ENCODE measurements at places on chromosomes 2 and 18.

- no peak for DNase-seq
Measured at GRCh38 chr2:40113272-40113968, 334.4 kb upstream of the THUMPD2 start.

GRCh38 chr2:223532712-223533111 lies 69.4 kb downstream of the SCG2 start:
- DNase-seq: no peak

DNA sequence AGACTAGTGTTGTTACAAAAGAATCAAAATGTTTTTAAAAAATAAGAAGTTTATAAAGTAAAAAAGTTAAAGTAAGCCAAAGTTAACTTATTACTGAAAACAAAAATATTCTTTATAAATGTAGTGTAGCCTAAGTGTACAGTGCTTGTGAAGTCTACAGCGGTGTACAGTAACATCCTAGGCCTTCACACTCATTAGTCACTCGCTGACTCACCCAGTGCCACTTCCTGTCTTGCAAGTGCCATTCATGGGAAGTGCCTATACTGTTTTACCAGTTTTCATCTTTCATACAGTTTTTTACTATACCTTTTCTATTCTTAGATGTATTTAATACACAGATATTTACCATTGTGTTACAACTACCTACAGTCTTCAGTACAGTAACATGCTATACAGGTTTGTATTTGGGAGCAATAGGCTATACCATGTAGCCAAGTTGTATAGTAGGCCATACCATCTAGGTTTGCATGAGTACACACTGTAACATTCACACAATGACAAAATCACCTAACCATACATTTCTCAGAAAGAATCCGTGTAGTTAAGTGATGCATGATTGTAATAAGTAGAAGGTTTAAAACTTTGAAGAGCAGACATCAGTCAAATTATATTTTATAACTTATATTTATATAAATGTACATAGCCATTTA lies 13.4 kb downstream of the SERPINB7 start:
- DNase-seq: no peak

DNA sequence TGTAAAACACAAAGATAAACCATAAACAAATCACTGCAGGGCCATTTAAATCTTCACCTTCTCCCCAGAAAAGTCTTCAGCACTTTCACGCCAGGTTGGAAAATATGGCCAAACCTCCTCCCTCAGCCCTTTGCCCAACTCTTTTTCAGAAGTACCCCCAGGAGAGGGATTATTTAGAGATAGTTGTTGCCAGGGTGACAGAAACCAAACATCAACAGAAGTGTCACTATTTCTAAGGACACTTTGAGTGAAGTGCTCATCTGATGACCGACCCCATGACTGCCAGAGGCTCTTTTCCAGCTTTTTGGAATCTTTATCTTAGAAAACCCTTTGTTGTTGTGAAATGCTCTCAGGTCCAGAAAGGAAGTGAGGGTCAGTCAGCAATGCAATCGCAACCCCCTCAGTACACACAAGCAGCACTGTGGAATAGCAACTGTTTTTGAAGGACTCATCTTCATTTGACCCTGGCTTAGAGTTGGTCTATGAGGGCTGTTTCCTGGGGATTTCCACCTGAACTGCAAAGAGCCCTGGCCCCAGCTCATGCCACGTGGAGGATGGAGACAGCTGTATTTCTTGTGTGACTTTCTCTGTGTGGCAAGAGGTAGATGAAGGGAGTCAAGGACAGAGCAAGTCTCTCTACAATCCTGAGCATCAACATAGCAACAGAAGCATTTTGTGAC lies 114.0 kb upstream of the STON1 start:
- DNase-seq: no peak

DNA sequence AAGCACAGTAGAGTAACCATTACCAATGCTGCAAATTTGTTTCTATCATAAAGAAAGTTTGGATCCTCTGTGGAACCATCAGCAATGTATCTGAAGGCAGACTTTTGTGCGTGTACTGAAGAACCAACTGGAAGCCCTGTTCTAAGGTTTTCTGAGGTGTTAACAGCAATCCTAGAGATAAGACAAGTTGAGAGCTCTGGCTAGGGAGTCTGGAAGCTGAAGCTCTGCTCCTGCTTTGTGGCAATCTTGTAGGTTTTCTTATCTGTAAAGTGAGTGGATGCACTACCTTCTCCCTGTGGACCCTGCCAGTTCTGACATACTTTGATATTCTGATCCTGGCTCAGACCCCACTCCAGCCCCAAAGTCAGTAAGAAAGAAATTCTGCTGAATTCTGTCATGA lies 171.2 kb upstream of the SLC14A2 start:
- no peak for DNase-seq

DNA sequence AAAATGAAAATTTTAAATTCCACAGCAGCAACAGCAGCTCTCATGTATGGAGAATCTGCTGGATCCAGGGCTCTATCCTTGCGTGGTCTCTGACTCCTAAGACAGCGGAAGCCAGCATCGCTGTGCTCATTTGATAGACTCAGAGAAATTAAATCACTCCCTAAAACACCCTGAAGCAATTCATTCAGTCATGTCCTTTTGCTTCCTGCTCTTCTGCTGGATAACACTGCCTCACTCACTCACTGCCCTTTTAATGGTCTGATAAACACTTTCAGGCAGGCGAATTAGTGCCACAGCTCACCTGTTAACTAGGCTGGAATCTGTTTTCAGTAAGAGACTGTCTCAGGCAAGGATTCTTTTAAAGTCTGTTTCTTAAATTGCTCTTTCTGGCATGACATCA lies 10.0 kb downstream of the WIPF1 start:
- no peak for DNase-seq

- DNase-seq: no peak
Measured at GRCh38 chr2:212427638-212428037, 111.0 kb downstream of the ERBB4 start.

DNA sequence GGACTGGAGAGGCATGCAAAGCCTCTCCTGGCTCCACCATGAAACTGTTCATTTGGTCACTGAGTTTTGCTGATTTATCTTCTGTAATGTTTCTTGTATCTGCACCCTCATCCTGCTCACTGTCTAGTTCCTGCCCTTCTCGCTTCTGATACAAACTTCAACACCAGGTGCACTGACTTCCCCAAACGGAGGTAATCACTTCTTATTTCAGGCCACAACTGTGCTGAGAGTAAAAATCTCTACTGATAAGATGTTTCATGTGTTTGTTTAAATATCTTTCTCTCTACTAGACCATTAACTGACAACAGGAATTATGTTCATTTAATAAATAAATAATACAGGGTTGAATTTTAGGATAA lies 10.9 kb upstream of the NT5C1B start:
- no peak for DNase-seq

GRCh38 chr18:29449424-29449823 lies 1272.5 kb upstream of the CDH2 start:
- DNase-seq: no peak

- DNase-seq: no peak
Measured at GRCh38 chr2:64946769-64947247, 42.4 kb upstream of the SLC1A4 start.

DNA sequence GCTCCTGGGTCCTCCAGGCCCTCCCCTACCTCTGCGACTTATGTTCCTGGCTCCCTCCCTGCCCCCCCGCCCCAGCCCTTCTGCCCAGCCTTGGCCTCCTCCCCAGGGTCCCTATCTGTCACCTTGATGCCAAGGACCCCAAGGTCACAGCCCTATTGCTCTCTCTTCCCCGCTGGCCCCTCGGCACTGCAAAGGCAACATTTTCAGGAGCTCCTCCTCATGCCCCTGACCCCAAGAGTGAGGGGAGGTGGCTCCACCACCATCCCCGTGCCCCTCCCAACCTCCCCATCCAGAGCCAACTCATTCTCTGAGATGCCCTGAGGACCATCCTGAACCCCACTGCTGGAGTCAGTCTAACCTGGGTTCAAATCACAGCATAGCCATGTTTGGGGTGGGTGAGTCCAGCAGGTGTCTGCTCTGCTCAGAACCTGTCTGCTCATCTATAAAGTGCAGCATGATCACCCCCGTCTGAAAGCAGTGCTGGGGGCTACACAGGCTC lies 11.7 kb downstream of the LIMS2 start:
- no peak for DNase-seq

DNA sequence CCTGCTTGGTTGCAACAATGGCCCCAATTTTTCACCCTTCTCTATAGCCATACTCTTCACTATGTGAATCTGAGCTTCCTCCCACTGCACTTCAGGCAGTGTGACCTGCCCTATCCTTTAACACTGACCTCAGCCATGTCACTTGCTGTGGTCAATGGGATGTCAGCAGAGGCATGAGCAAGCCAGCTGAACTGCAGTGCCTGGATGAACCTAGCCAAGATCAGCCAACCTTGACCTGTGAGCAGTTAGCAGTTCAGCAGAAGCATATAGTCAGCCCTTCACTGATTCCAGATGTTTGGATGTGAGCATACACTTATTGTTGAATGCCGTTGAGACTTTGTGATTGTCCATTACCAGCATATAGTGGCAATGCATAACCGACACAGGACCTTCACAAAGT lies 63.4 kb upstream of the BOD1L2 start:
- DNase-seq: no peak

DNA sequence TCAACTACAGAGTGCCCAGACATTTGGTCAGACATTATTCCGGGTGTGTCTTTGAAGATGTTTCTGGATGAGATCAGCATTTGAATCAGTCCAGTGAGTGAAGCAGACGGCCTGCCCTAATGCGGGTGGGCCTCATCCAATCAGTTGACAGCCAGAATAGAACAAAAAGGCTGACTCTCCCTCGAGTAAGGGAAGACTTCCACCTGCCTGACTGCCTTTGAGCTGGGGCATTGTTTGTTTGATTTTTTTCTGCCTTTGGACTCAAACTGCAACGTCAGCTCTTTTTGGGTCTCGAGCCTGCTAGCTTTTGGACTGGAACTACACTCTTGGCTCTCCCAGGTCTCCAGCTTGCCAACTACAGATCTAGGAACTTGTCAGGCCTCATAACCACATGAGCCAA lies 111.7 kb upstream of the AGAP1 start:
- no peak for DNase-seq

DNA sequence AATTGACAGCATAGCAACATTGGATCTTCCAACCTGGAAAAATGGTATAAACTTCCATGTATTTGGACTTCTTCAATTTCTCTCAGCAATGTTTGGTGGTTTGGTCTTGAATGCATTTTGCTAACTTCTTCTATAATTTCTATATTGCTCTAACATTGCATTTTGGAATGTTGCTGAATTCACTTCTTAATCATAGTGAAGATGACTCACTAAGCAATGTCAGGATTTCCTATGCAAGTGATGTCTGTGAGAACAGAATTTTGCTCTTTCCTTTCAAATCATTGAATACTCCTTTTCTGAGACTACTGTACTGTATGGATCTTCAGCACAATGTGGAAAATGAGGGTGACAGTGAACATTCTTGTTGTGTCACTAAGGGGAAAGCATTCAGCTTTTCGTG lies 28.9 kb upstream of the CDH19 start:
- no peak for DNase-seq

DNA sequence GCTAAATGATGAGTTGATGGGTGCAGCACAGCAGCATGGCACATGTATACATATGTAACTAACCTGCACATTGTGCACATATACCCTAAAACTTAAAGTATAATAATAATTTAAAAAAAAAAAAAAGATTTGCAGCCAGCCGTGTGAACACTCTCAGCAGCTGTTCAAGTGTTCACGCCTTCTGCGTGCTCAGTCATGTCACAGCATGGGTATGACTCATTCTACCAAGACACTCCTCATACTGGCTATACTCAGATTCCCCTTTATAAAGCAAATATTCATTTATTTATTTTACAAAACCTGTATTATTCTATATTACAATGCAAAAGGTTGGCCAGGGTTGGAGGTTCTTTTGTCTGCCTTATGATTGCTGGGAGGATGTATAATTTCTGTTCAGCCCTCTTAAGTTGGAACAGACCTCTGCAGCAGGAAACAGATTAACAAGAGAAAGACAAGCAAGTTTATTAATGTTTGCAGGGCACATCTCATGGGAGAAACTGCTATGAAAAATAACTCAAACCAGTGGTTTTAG lies 1230.6 kb upstream of the CHAC2 start:
- no peak for DNase-seq

GRCh38 chr2:207879536-207879935 lies 109.8 kb upstream of the FZD5 start:
- no peak for DNase-seq

GRCh38 chr18:48864876-48865275 lies 85.9 kb downstream of the SMAD7 start:
- DNase-seq: no peak

DNA sequence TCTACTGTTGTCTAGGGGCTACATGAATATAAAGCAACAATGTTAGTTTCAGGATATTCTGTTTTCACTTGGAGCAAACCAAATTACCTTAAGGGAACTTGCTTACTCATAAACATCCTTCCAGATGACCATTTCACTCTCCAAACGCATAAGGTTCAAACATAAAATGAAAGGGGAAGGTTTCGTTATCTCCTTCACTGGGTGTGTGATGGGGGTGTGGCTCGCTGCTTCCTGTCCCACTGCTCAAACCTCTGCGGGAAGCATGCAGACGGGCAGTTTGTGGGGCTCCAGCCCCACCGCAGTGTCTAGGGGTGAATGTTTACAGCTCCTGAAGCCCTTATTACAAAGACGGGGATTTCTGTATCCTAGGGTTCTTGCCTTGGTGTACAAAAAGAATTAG lies 1310.9 kb upstream of the TMEFF2 start:
- DNase-seq: no peak

GRCh38 chr2:111238296-111238695 lies 117.6 kb downstream of the BCL2L11 start:
- DNase-seq: no peak

DNA sequence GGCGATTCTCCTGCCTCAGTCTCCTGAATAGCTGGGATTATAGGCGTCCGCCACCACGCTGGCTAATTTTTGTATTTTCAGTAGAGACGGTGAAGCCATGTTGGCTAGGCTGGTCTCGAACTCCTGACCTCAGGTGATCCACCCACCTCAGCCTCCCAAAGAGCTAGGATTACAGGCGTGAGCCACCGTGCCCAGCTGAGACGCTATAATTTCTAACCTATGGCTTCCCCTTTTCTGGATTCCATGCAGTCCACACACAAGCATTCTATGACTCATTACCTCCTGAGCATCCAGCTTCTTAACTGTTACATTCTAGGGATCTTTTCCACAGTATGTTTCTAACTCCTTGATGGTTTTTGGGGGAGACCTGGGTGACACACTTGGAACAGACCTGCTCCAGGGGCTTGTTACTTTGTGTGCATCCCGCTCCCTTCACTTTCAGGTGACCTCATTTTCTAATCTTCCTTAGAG lies 11.8 kb upstream of the KCMF1 start:
- DNase-seq: no peak
